ENCODE measurements at places on chromosomes 12 and 14.

DNA sequence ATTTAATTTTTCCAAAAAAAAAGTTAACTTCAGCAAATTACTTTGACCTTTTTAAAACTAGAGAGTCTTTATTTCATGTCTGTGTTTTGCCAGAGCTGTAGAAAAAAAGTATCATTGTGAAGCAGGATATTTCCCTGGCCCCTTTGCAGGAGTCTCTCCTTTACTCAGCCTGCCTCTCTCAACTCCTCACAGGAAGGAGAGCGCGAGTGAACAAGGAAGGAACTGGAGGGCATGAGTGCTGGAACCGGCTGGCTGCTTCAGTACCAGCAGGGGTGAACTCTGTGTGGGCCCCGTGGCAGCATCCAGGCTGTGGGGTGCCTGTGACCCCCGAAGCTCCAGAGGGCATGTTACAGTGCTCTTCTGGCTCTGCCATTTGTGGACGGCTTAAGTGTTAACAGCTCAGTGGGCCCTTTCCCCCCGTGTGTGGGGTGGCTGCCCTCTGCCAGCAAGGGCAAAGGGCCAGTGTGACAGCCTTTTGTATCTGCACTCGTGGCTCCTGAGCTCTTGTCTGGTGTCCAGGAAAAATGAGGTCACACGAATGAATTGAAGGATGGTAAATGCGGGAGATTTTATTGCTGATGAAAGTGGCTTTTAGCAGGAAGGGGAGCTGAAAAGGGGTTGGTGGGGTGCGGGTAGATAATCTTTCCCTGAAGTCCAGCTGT, 76.6 kb upstream of the KCNH3 start:
- DNase-seq = no peak

GRCh38 chr12:115370650-115371049, 686.7 kb upstream of the TBX3 start:
- DNase-seq = no peak

GRCh38 chr14:30587141-30587540, 28.2 kb downstream of the G2E3 start:
- no peak for DNase-seq

DNA sequence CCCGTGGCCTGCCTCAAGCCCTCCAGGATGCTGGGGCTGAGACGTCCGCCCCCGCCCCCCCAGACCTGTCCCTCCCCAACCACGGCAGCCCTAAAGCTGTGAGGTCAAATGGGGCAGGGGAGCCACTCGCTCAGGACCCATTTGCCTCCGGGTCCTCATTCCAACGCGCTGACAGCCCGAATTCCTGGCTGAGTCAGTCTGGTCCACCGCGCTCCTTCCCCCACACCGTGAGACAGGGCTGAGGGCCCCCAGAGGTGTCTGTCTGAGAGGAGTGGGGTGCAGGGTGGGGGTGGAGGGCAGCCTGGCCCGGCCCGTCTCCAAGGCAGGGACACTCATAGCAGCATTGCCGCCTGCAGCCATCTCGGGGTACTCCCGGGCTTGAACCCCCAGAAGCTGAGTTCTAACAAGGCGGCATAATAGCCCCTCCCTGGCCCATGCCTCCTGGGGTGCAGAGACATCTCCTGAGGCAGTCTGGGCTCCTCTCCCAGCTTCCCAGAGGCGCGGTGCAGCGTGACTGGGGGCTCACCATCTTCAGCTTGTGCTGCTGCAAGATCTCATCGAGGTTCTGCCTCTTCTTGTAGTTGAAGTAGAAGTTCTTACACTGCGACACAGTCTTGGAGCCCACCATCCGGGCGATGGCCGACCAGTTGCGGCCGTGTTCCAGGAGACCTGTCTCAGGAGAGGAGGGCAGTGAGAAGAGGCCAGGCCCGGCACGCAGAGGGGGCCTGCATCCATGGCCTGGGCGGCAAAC, 90.5 kb downstream of the RFLNA start:
- DNase-seq = no peak

- no peak for DNase-seq
These were observed 32.9 kb downstream of the C14orf132 start for GRCh38 chr14:96072076-96072475.

- no peak for DNase-seq
These were observed 21.1 kb upstream of the FSCB start for GRCh38 chr14:44528180-44528579.

DNA sequence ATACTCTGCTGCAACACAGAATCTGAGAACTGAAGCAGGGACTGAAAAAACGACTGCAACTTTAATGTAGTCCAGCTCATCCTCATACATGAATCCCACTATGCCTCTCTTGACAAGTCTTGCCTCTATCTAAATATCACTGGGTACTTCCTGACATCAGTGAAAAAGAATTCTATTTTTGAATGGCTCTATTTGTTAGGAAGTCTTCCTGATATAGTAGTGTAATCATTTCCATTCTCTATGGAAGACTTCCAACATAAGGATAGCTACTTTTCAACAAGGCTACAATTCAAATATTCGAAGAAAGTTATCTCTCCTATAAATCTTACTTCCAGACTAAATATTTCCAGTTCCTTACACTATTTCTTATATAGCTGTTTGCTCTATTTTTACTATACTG, 167.5 kb downstream of the MDGA2 start:
- DNase-seq = no peak

DNA sequence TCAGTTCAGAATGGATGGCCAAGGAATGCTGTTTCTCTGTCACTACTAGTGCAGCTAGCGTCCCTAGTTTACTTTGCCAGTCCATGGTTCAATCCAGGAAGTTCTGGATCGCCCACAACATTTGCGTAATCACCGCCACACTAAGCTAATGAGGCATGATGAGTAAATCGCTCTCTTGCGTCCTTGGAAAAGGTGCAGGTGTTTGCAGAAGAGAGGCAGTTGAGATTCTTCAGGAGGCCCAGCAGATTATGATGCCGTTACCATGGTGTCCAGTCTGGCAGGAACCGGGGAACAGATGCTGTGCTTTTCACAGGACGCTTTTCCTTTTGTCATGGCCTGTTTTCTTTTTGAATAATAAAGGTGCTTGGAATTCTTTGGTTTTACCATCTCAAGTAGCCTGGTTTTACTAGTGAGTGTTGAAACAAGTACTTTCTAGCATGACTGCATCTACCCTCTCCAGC, 9.0 kb downstream of the TPH2 start:
- no peak for DNase-seq

DNA sequence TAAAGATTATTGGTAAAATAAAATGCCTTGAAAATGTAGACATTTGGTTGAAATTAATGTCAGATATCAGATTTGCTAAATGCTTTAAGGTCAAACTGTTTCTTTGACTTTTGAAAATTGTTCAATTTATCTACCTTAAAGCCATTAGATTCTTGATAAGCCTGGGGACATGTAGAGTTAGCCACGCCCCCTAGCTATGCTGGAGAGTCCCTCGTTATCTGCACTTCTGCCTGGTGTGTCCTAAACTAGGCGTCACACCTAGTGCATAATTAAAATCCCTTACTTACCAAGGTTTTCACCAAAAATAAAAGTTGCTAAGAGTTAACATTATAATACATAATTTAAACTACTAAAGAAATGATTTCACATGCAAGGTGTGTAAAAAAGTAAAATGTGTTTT, 79.5 kb downstream of the EGLN3 start:
- no peak for DNase-seq

GRCh38 chr14:102728501-102728900, 48.7 kb upstream of the TRAF3 start:
- no peak for DNase-seq
